ENCODE measurements at places on chromosomes 12 and 14. TPM values are rescaled to one million over a fixed set of nuclear protein-coding genes. Genes with fewer than 3 reads are reported as not detected.

The TPPP2 gene
- not detected for total RNA-seq

The GOLGA5 gene
- total RNA-seq = 46.1 TPM

The LRRIQ1 gene
- total RNA-seq = 0.17 TPM

The JPH4 gene
- total RNA-seq = 1.4 TPM
